Activated CD4-positive, alpha-beta T cell treated with anti-CD3 and anti-CD28 coated beads, Interleukin-2, amount 50 U/mL, for 1 hour (primary cell): ENCODE measurements at places on chromosomes 2 and 18.

GRCh38 chr2:104443145-104443544 lies 410.8 kb upstream of the POU3F3 start:
- no peak for DNase-seq

DNA sequence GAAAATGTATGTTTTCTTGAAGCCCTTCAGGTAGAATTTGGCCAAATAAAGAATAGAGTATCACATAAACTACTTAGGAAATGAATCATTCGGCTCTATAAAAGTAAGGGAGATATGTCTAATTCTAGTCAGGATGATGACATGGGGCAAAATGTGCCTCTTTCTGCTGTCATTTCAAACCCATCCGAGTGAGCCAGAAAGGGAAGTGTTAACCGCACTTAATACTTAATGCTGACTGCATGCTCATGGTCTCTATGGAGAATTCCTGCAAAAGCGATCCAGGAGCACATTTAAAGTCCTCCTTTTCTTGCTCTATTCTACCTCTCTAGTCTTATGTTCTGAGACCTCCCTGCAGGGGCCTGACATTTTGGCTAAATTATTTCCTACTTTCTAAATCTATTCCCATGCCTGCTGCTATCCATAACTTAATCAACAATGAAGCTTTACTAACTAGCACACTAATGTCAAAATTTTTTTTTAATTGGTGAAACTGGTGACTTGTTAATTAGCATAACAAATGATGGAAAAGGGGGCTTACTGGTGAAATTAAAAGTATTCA lies 127.4 kb downstream of the CDC42EP3 start:
- DNase-seq, result no peak

- DNase-seq, result no peak
Observed at GRCh38 chr2:239034561-239035341, 186.9 kb downstream of the TWIST2 start.

DNA sequence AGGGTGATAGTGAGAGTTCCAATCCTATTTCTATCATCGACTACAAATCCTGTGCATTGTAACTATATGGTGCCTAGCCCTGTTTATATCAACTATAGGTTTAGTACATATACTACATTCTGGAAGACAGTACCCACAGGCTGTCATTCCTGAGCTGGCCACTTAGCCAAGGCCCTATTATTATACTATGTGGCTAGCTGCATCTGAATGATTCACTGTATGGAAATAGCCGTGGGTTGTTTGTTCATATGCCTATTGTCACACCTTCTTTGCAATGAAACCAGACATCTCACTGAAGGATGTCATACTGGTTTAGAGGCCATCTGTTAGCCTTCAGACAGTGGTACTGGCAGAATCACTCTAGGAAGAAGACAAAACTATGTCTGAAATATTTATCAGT lies 62.3 kb upstream of the FSIP2 start:
- DNase-seq, result no peak
